ENCODE measurements at places on chromosomes 4 and X. TPM values are rescaled to one million over a fixed set of nuclear protein-coding genes. Genes with fewer than 3 reads are reported as not detected.
A peak's percentile ranks its signal among the peaks of the same experiment; 100 is the strongest.

MAGEA3 gene
- not detected for total RNA-seq

GRCh38 chrX:44267116-44267515 is 76.4 kb downstream of the EFHC2 start:
- no peaks in the 10 kb centered on the region for H3K36me3 ChIP-seq
- no peaks in the 10 kb centered on the region for H3K27me3 ChIP-seq
- no peaks in the 10 kb centered on the region for H3K4me1 ChIP-seq
- no peak overlapping the region for H3K27ac ChIP-seq

DNA sequence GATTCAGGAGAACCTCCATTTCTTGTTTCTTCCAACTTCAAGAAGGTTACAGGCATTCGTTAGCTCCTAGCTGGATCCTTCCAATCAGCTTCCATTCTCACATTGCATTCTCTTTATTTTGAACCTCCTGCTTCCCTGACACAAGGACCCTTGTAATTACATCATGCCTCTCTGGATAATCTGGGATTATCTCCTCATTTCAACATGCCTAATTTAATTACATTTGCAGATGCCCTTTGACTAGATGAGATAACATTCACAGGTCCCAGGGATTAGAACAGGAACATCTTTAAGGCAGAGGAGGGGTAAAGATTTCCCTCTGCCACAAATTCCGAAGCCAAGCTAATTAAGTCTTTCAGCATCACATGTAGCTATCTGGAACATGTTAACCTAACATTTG is 753.8 kb upstream of the PCDH7 start:
- no peak for DNase-seq
- H3K4me1 ChIP-seq: no peaks in the 10 kb centered on the region
- H3K36me3 ChIP-seq: no peaks in the 10 kb centered on the region

GRCh38 chr4:94463771-94464170 is 12.0 kb downstream of the PDLIM5 start:
- no peak for DNase-seq
- H3K27ac ChIP-seq: no peak overlapping the region
- H3K27me3 ChIP-seq: no peaks in the 10 kb centered on the region

HDAC8 gene
- total RNA-seq: 12.1 TPM

- H3K27ac ChIP-seq: no peak overlapping the region
- no peak for DNase-seq
- H3K27me3 ChIP-seq: no peaks in the 10 kb centered on the region
Measured at GRCh38 chrX:45781901-45782553, 581.4 kb upstream of the DIPK2B start.

- H3K27ac ChIP-seq: no peak overlapping the region
- H3K4me1 ChIP-seq: no peaks in the 10 kb centered on the region
- no peaks in the 10 kb centered on the region for H3K27me3 ChIP-seq
- DNase-seq: peak; percentile 79
Measured at GRCh38 chr4:155442267-155443105, 65.7 kb upstream of the MAP9 start.

SLC9B1 gene
- total RNA-seq: 0.41 TPM

NSUN7 gene
- 23.7 TPM for total RNA-seq

GRCh38 chr4:26113339-26113940 is 199.4 kb downstream of the SMIM20 start:
- no peaks in the 10 kb centered on the region for H3K36me3 ChIP-seq
- DNase-seq: no peak
- no peaks in the 10 kb centered on the region for H3K4me1 ChIP-seq
- H3K27me3 ChIP-seq: no peaks in the 10 kb centered on the region
- no peak overlapping the region for H3K27ac ChIP-seq

SPOCK3 gene
- total RNA-seq: 0.64 TPM

SLC2A9 gene
- total RNA-seq: 3.4 TPM

TRIM60 gene
- not detected for total RNA-seq

KCNE5 gene
- total RNA-seq: not detected

DNA sequence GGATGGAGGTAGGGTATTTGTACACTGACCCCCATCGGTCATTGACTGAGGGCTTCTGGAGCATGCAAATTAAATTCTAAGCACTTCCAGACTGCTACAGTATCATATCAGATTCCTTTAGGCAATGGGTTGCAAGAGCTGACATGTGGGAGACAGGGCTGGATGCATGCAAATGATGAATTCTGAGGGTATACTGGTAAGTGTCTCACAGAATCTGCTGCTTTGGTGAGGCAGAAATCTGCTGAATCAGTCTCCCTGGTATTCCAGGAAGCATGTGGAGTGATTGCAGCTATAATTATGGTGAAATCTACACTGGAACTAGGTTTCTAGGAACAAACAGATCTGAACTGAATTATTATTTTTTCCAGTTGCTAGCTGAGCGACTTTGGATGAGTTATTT is 684.9 kb upstream of the MAGEB2 start:
- H3K4me3 ChIP-seq: no peak overlapping the region
- no peaks in the 10 kb centered on the region for H3K36me3 ChIP-seq

- DNase-seq: no peak
- H3K36me3 ChIP-seq: no peaks in the 10 kb centered on the region
- peaks cover 7% of the 10 kb centered on the region for H3K4me1 ChIP-seq
Measured at GRCh38 chr4:14184265-14184664, 556.7 kb upstream of the BOD1L1 start.

CXCL6 gene
- total RNA-seq: not detected

DNA sequence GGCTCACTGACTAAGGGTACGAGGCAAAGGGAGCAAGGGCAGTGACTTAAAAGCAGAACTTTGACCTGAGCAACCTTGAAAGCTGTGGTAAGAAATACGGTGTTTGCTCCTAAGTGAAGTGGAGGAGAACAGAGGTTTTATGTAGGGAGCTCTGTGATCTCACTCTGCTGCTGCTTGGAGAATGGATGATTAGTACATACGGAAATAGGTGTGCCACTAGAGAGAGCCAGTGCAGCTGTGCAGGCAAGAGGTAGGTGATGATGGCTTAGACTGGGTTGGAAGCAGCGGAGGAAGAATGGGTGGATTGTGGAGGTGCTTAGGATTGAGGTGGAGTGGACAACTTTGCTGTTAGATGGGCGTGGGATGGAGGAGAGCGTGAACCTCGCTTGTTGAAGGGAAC is 85.0 kb downstream of the FAM193A start:
- DNase-seq: no peak
- no peaks in the 10 kb centered on the region for H3K27me3 ChIP-seq
- no peak overlapping the region for H3K4me3 ChIP-seq
- no peaks in the 10 kb centered on the region for H3K4me1 ChIP-seq

DNA sequence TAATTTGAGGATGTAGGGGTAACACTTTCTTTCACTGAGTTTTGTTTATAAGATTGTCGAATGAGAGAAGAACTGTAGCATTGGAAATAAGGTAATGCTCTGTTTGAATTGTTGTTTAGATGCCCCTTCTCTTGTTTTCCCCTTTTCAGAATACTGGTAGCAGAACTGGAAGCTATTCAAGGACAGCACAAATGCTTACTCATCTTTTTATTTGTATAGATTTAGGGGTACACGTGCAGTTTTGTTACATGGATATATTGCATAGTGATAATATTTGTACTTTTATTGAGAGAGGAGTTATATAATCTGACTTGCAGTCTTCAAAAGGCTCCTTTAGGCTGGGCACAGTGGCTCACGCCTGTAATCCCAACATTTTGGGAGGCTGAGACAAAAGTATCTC is 145.4 kb upstream of the HAND2 start:
- DNase-seq: no peak
- no peaks in the 10 kb centered on the region for H3K4me1 ChIP-seq
- H3K4me3 ChIP-seq: no peak overlapping the region
- H3K36me3 ChIP-seq: no peaks in the 10 kb centered on the region

SMIM31 gene
- total RNA-seq: 10.3 TPM

ZCCHC12 gene
- total RNA-seq: not detected

NAP1L2 gene
- total RNA-seq: not detected

- DNase-seq: no peak
- H3K27ac ChIP-seq: no peak overlapping the region
- no peak overlapping the region for H3K4me3 ChIP-seq
- no peaks in the 10 kb centered on the region for H3K4me1 ChIP-seq
Measured at GRCh38 chrX:2538031-2538757, 37.4 kb upstream of the DHRSX start.

GRCh38 chr4:124032035-124032434 is 635.4 kb downstream of the SPRY1 start:
- H3K36me3 ChIP-seq: no peaks in the 10 kb centered on the region
- H3K4me3 ChIP-seq: no peak overlapping the region
- no peak overlapping the region for H3K27ac ChIP-seq
- no peaks in the 10 kb centered on the region for H3K27me3 ChIP-seq

- no peak overlapping the region for H3K4me3 ChIP-seq
- no peak overlapping the region for H3K27ac ChIP-seq
- H3K36me3 ChIP-seq: no peaks in the 10 kb centered on the region
- DNase-seq: peak; percentile 94
- peaks cover 4% of the 10 kb centered on the region for H3K4me1 ChIP-seq
- no peaks in the 10 kb centered on the region for H3K27me3 ChIP-seq
Measured at GRCh38 chr4:40309250-40309774, 25.8 kb upstream of the CHRNA9 start.

VCX3B gene
- not detected for total RNA-seq
